Activated CD4-positive, alpha-beta memory T cell treated with anti-CD3 and anti-CD28 coated beads, Interleukin-2, amount 10 ng/mL, durations not matched to agents 7 days and 5 days (primary cell): ENCODE measurements at places on chromosomes 7 and 10.

DNA sequence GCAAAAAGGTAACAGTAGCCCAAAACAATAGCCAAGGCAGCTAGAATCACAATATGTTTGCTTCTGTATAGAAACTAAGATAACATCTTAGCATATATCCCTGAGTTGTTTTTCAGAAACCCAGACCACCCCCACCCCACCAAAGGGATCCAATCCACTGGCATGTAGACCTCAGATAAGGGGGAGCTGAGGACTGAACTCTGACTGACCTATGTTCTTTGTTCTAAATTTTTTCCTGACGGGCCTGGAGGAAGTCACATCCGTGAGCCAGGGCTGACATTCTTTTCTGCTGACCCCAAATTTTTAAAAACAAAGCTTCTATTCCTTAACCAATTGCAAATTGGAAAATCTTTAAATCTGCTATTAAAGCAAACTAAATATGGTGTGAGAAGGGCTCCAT is 493.9 kb upstream of the IGFBP3 start:
- no peak for DNase-seq

DNA sequence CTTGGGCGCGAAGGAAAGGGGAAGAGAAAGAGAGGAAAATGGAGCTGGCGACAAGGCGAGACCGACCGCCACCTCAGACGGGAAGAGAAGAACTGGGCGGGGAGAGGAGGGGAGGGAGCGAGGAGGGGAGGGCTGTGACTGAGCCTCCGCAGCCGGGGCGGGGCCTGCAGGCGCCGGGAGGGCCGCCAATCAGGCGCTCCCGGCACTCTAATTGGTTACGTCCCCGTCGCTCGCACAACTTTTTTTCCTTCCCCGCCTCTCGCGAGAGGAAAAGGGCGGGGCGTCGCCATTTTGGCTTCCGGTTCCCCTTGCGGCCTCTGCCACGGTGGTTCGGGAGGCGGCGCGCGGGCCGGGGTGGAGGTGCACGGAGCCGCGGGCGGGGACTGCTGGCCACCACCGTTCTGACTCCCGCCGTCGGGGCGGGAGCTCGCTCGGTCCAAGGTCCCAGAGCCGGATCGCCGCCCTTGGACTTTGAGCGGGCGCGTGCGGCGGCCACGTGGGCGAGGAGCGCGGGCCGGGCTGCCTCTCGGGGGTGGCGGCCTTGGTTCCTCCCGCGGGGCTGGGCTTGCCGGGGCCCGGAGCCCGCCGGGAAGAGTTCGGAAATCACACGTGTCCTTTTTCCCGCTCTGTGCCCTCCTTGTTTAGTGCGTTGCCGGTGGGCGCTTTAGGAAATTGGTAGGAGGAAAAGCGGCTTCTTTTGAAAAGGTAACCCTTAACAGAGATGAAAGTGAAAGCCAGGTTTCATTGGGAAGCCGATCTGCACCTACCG is at the start of gene GDI2:
GDI2 (minus strand) TSS at position 94 of the 769 bp plus-strand sequence. CDS start 176 bp downstream, outside the sequence.
- DNase-seq = peak; percentile 97

DNA sequence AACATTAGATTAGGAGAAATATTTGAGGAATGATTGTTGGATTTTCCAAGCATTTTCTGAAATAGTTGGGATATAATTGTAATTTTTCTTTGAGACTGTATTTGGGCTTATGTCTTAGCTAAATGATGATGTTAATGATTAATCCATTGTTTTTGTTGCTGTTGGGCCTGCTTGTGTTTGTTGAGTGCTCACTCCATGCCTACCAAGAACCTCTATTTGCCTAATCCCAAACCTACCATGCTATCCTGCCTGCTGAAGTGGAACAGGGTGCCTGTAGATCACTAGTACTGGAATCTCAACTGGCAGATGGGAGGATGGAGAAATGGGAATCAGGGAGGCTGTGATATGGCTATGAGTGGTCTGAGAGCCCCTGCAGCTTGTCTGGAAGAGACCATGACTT is 565.5 kb downstream of the SORCS3 start:
- DNase-seq = no peak

DNA sequence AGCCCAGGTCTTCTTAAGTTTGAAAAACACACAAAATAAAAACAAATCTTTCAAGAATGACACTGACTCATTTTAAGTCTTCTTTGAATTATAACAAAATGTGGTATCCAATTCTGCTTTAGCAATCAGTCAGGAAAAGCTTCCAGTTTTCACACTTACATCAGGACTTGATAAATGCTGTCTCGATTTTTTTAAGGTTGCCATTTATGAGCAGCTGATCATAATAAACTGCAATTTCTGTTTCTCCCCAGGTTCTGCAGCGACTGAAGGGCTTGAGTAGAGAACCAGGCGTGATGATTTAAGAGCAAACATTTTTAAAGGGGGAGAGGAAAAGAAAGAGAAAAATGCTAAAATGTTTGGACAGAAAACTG is 71.1 kb downstream of the FAM107B start:
- no peak for DNase-seq

DNA sequence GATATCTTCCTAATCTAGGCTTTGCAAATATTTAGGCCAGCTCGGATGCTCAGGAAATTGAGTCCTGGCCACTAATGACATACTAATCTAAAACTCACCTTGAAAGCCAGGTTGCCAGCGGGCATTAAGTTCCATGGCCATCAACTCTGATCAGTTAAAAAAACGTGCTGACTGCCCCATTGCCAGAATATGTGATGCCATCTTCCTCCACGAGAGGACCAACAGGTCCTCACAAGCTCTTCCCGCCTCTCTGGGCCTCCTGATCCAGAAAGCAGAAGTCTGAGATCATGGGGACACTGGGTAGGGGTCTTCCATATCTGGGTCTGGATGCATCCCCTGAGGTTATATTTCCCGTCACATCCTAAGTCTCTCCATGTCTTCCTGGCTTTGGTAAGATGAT is 311.3 kb downstream of the TCERG1L start:
- no peak for DNase-seq

GRCh38 chr10:51244748-51245490 is 170.6 kb downstream of the PRKG1 start:
- no peak for DNase-seq

DNA sequence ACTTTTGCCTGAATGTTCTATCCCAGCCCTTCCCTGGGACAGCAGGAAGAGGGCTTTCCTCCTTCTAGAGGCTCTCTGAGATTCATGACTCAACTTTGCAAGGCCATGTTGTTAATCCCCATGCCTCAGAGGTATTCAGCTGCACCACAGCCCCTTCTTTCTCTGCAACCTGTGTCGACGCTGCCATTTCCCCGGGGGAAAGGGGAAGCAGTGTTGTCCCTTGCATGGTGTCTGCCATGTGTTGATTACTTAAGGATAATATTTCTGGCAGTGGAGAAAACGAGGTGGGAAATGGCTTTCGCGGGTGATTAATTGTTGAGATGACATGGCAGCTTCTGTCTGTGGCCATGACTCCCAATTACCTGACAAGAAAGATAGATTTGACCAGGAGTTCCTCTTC is 133.1 kb downstream of the SORCS3 start:
- DNase-seq = no peak

GRCh38 chr7:121639705-121640104 is 233.3 kb upstream of the PTPRZ1 start:
- no peak for DNase-seq
